ENCODE measurements at places on chromosomes 1 and 21.

- DNase-seq, result no peak
Measured at GRCh38 chr1:31230378-31230777, 9.3 kb downstream of the NKAIN1 start.

DNA sequence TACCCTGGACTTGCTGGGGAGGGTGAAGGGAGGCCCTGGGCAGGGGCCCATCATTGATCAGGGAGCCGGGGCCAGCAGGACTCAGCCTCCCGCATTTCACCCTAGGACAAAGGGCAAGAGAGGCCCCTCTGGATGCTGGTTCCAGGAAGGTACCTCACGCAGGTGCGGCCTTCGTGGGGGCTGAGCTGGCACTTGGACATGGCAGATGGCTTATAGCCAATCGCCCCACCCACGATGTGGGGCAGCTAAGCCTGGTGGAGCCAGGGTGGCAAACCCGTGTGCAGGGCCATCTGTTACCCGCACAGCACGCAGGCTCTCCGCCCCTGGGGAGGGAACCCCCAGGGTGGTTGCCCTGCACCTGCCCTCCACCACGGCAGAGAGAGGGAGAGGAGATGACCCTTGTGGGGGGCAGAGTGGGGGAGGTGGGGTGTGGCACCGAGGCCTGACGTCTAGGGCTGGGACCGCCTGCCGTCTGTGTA lies 2.5 kb downstream of the TFF3 start:
- no peak for DNase-seq

DNA sequence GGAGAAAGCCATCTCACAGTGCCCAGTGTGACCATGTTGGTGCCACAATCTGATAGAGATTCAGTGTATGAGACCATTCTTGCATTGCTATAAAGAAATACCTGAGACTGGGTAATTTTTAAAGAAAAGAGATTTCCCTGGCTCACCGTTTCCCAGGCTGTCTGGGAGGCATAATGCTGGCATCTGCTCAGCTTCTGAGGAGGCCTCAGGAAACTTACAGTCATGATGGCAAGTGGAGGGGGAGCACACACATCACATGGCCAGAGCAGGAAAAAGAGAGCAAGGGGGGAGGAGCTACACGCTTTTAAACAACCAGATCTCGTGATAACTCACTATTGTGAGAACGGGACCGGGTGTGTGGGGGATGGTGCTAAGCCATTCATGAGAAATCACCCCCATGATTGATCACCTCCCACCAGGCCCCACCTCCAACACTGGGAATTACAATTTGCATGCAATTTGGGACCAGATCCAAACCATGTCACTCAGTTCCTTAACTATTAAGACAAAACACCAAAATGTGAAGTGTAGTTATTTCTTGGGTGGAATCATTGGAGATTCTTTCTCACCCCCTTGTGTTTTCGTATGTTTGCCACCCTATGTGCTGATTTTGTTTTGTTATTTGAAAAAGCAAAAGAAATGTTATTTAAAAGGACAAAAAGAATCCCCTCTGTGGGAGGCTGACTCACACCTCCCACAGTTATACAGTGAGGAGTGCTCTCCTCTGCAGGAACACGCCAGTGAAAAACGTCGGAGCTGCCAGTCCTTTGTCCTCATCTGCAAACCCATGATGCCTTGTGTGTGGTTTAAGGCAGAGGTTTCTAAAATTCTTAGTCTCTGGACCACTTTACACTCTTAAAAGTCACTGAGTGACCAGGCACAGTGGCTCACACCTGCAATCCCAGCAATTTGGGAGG lies 46.9 kb upstream of the IFNLR1 start:
- DNase-seq, result no peak

DNA sequence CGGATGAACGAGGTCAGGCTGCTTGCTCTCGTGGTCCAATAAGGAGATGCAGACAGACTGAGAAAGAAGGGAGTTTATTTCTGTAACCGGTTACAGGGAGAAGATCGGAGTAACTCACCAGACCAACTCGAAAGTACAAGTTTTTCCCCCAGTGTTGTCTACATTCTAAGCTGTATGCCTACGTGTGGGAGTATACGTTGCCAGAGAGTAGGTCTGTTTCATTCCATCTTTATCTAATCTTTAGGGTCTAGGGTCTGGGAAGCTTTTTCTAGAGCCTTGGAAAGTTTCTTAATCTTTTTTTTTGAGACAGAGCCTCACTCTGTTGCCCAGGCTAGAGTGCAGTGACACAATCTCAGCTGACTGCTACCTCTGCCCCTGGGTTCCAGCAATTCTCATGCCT lies 4.7 kb upstream of the PADI1 start:
- DNase-seq, result no peak

- DNase-seq, result peak; percentile 77
Measured at GRCh38 chr1:154999571-155000410, 2.8 kb upstream of the ZBTB7B start.
